ENCODE measurements at places on chromosomes 2 and 18.
A peak's percentile ranks its signal among the peaks of the same experiment; 100 is the strongest.

GRCh38 chr2:104781151-104781550 is 72.8 kb upstream of the POU3F3 start:
- DNase-seq, result no peak

GRCh38 chr2:216257089-216257488 is 115.2 kb downstream of the MARCHF4 start:
- DNase-seq, result no peak

DNA sequence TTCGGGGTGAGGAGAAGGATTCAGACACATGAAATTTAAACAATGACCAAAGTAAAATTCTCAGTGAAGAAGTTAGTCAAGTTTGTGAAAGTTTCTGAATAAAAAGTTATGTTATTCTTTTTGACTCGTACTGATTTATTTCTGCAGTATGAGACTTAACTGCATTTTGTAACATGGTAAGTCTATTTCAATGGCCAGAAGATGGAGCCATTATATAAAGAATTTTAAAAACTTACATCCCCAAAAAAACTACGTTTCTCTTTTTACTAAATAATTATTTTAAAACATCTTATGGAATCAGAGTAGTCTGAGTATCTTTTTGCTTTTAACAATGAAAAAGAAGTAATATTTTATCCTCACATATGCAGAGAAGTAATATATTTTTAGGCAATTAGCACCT is 51.4 kb upstream of the SCN1A start:
- DNase-seq, result no peak

- no peak for DNase-seq
Observed at GRCh38 chr2:207928079-207928478, 97.2 kb downstream of the PLEKHM3 start.

DNA sequence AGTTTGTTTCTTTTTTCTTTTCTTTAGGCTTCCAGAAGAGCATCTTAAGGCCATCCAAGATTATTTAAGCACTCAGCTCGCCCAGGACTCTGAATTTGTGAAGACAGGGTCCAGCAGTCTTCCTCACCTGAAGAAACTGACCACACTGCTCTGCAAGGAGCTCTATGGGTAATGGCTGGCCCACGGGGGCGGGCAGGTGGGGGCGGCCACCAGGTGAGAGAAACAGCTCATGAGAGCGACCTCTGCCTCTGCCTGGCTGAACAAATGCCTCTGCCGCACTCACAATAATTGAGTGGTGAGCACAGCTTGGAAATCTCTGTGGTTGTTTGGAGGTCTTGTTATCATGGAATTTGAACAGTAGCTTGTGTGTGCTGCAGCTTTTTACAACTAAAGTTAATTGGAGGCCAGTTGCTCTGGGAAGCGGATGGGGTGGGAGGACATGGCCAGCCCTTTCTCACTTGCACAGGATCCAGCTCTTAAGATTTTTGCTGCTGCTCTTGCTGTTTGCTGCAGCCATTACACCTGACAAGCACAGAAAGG is 70.4 kb downstream of the INPP5D start:
- DNase-seq, result no peak

- no peak for DNase-seq
Observed at GRCh38 chr2:44352510-44352909, 8.8 kb downstream of the PREPL start.

GRCh38 chr2:13308989-13309388 is 592.3 kb downstream of the TRIB2 start:
- no peak for DNase-seq

GRCh38 chr2:201452922-201453643 is 1.5 kb downstream of the STRADB start:
- no peak for DNase-seq

- no peak for DNase-seq
Observed at GRCh38 chr2:239938651-239939486, 86.3 kb downstream of the NDUFA10 start.

GRCh38 chr2:48519593-48519992 is 10.4 kb upstream of the STON1 start:
- no peak for DNase-seq

DNA sequence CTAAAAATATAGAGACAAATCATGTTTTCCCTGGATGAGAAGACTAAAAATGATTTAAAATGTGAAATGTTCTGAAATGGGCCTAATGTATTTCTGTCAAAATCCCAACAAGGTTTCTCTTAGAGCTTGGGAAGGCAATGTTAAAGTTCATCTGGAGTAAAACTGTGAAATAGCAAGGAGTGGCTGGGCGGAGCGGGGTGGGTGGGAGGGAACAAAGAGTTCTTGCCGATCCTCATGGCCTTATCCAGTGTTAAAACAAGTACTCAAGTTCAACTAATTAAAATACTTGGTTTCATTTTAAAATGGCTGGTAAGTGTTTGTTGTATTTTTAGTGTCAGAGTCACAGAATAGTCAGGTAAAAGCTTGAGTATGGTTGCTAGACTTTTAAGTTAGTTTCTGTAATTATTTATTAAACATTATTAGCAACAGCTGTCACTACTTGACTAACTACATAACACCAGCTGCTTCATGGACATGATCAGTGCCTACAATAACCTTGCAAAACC is 87.3 kb downstream of the RTN4 start:
- DNase-seq, result no peak

GRCh38 chr18:54254265-54254758 is 15.0 kb upstream of the POLI start:
- no peak for DNase-seq

- no peak for DNase-seq
Observed at GRCh38 chr18:23093772-23094171, 41.5 kb upstream of the CABLES1 start.

- no peak for DNase-seq
Observed at GRCh38 chr18:25235401-25236042, 116.4 kb downstream of the ZNF521 start.

DNA sequence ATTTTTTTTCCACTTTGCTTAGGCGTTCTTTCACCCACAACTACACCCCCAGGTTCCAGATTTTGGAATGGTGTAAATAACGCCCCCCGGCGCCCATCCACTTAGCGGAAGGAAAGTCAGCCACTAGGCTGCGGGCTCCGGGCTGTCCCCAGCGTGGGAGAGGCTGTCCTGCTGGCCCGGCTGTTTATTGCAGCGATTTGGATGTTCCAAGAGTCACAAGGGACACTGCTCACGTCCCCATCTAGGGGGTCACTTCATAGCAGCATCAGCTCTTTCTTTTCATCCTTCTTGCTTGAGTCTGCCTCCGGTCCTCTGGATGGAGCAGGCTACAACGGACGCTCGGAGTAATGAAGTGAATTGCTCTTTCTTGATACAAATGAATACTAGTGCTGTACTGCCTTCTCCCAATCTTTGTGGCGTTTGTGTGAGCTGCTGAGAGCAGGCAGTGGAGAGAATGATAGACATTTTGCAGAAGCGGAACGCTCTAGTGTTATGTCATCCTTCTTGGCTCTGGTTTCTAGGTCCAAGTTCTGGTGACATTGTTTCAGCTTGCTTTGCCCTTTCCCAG is 50.7 kb upstream of the PAIP2B start:
- no peak for DNase-seq

- peak; percentile 29 for DNase-seq
Observed at GRCh38 chr2:230849633-230850357, 14.9 kb upstream of the ITM2C start.

DNA sequence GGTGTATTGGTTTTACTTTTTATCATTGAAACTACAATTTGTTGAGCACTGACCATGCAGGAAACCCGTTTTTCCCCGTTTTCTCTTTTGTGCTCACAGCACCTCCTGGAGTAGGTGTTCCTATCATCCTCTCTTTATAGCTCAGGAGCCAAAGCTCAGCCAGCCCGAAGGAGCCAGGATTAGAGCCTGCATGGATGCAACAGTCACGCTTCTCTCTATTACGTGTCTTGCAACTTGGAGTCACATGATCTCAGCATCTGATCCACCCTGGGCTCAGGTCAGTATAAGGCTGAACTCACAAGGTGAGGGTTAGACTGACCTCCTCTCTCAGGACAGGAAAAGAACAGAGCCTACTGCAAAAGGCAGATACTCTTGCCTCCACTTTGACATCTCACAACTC is 150.5 kb downstream of the MBP start:
- no peak for DNase-seq

DNA sequence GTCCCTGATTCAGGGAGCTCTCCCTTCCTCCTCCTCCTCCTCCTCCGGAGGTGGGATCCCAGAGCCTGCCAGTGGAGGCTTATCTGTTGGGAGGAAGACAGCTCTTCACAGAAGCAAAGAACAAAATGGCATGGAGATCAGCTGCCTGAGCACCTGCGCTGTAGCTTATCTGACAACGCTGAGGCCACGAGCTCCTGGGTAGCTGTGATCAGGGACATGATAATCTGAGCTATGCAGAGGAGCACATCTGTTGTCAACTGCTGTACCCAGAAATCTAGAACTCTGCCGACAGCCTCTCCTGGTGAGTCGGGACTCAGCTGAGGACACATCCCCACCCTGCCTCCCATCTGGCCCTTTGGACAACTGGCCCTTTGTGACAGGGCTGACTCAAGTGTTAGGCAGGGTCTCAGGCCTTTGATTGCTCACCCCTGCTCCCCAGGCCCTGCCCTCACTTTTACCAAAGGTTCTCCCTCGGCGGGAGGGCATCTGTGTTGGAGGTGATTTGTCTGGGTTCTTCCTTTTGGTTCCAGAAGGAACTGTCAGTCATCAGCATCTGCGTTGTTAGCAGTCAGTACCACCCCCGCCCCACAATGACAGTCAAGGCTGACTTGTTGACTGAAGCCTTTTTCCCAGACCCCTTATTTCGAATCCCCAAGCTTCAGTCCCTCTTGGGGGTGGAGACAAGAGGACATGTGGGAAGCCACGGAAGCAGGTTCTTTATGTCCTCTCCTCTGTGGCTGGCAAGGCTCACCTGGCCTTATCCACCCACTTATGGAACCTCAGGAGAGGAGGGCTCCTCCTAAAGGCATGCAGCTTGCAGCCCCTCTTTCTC is 5.9 kb upstream of the CNNM3 start:
- no peak for DNase-seq

DNA sequence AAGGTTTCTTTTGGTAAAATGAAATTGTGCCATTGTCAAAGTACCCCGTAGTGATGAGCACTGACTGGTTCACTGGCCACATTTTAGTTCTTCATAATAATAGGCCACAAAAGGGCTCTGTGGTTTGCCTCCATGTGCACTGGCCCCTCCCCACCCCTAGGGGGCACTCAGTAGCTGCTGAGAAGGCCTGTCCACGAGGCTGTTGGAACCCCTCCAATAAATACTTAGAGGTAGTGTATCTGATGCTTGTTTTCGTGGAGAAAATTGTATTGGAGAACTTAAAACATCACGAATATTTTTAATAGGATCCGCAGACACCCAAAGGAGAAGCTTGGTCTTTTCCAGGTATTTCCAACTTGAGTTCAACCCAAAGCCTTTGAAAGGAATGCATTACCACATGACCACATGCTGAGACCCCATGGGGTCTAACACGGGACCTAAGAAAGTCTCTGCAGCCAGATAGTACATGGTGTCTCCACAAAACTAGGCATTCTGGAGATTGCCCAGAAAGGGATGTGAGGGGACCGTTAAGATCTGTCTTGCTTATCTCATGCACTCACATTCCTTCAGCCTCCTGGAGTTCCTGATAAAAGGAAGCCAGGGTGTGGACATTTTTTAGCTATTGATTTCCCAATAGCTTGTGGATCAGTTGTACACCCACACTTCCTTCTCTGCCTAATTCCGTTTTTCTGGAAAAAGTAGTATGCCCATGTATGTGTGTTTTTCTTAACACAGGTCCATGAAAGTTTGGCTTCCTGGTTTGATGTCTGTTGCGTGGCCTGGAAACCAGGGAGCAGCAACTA is 28.5 kb upstream of the NOSTRIN start:
- no peak for DNase-seq

DNA sequence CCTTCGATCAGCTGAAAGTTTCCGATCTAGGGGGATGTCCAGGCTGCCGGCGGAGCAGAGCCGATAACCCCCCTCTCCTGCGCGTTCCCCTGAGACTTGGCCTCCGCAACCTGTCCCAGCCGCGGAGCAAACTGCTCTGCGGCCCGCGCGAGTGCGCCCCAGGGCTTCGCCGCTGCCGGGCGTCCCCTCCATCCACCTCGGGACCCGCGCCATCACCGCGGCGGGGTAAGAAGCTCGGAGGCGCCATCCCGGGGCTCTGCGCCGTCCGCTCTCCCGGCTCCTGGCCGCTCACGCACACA is 990 bp upstream of the GDF7 start:
- DNase-seq, result no peak

DNA sequence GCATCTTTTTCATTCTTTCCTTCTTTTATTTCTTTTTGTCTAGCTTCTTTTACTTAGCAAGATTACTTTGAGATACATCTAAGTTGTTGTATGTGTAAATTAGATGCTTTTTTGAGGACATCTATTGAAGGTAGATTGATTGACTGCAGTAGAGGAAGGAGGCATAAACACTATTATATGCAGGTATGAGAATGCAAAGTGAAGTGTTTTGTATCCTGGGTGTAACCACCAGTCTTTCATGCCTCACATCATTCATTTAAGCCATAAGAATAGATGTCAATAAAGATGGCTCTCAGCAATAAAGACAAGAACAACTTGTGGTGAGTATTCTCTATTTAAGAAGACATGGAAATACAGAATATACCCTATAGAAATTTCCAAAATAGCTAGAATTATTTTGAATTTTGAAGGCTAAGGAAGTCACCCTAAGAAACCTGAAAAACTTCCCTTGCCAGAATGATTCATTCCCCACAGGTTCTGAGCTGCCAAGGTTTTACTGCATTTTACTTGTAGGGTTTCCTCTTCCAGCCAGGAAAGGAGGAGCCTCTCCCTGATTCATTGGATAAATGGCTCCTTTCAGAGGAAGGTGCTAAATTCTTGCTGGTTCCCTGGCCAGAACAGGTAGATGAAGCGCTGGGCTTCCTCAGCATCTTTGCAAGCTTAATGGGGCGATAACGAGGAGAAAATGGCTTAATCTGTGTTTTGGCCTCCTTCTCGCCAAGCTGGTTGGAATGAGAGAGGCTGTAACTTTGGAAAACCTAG is 279.8 kb upstream of the SLC14A2 start:
- no peak for DNase-seq

GRCh38 chr18:66638856-66639629 is 35.2 kb upstream of the CDH19 start:
- no peak for DNase-seq

DNA sequence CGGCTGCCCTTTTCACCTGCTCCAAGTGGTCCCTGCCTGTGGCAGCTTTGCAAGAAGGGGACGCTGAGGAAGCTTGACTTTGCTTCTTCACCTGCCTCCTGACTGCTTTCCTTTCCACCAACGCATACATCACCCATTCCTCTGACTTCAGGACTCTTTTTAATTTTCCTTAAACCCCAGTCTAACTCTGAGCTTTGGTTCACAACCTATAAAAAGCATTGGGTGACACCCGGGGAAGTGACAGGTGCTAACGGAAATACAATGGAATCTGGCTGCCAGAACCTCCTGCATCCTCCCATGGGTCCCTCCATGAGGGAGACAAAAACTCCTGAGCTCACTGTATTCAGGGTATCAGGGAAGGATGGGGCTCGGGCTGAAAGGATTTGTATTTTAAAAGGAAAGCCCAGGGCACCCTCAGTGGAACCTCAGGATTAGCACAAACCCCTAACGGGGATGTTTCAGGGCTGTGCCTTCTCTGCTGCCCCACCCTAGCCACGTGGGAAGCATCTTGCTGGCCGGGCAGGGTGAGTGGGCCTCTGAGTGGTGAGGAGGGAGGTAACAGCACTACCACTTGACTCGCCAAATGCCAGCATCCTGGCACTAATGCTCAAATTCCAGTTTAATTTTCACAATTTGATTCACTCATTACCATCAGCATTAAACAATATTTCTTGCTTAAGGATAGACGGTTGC is 284.8 kb downstream of the CELF4 start:
- DNase-seq, result no peak

Data from stimulated activated CD8-positive, alpha-beta memory T cell treated with anti-CD3 and anti-CD28 coated beads, Interleukin-4, amount 100 ng/mL, for 4 hours (primary cell).